ENCODE measurements at places on chromosomes 5 and 9. TPM values are rescaled to one million over a fixed set of nuclear protein-coding genes. Genes with fewer than 3 reads are reported as not detected.

DNA sequence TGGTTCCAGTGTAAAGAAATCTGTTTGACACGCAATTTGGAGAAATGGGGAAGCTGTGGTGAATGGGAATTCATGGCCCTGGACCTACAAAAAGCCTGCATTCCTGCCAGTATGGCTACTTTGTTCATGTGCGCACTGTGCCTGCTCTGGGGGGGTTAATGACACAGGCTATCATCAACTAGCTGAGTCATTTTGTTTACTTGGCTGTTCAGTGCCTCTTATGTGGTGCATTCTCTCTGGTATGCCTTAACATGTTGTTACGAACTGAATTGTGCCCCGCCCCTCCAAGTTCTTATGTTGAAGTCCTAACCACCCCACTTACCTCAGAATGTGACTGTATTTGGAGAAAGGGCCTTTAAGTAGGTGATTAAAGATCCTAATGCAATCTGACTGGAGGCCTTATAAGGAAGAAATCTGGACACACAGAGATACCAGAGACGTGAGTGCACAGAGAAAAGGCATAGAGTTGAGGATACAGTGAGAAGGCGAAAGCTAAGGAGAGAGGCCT lies 20.4 kb upstream of the UBAP1 start:
- DNase-seq, result peak; percentile 95

- no peak for DNase-seq
These were observed 190.9 kb downstream of the RFK start for GRCh38 chr9:76203373-76203772.

- DNase-seq, result no peak
These were observed 891.4 kb upstream of the C9orf72 start for GRCh38 chr9:28464481-28465216.

DNA sequence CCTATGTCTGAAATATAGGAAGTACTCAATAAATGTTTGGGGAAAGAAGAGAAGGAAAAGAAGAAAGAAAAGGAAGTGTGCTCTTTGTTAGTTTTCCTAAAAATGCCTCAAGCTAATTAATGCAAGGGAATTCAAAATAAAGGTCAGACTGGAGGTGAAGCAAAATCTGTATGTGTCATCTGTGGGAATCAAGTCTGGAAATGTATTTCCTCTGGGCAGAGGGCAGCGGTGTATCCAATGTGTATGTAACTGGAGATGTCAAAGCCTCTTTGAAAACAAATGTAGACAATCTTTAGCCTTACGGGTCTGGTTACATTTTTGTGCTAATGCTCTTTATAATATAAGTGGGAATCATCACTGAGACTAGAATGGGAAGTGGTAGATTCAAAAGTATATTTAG lies 471.4 kb downstream of the MAN2A1 start:
- no peak for DNase-seq

- no peak for DNase-seq
These were observed 283.5 kb upstream of the EFNA5 start for GRCh38 chr5:107954254-107954653.

DNA sequence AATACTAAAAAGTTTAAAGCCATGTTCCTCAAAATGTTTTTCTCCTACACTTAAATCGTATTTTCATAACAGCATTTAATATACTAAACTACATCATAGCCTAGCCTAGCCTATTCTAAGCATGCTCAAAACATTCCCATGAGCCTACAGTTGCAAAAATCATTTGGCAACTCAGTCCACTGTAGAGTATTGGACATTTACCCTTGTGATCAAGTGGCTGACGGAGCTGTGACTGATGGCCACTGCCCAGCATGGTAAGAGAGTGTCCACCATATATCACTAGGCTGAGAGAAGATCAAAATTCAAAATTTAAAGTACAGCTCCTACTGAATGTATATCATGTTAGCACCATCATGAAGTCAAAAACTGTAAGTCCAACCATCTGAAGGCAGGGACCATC lies 30.9 kb downstream of the SEMA5A start:
- no peak for DNase-seq

DNA sequence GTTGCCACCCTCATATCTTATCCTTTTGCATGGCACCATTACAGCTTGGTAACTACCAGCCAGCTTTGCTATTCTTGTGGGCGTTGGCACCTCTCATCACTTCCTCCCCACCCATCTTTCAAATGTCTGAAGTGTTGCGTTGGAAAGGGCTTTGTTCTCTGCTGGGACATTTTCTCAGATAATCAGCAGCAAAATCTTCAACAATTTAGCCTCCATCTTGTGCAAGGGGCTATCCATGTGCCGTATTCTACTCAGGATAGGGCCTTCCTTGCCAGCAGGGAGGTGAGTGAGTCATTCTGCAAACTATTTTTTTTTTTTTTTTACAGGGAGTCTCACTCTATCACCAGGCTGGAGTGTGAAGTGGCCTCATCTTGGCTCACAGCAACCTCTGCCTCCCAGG lies 62.1 kb upstream of the NUDT12 start:
- DNase-seq, result peak; percentile 19

GRCh38 chr5:50874306-50875001 lies 208.0 kb downstream of the PARP8 start:
- no peak for DNase-seq

GRCh38 chr9:7960320-7961050 lies 160.9 kb upstream of the DMAC1 start:
- DNase-seq, result no peak

DNA sequence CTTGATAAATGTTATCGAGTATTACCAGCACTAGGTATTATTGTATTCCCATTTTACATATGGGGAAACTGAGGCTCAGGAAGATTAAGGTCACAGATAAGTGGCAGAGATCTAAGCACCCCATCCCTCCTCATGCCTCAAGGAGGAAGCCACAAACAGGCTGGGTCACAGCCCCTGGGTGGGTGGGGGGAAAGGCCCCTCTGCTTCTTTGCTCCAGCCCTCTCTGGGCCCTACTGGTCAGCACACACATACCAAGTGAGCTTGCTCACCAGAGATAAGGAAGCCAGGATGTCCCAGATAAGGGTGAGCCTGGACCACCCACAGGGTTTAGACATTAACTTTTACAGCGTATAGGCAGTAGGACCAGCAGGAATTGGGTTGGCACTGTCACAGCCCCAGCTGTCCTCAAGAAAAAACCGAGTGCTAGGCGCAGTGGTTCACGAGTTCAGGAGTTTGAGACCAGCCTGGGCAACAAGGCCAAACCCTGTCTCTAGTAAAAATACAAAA lies 45.3 kb downstream of the STK10 start:
- no peak for DNase-seq

- no peak for DNase-seq
These were observed 219.1 kb downstream of the NDUFS4 start for GRCh38 chr5:53779541-53779981.

DNA sequence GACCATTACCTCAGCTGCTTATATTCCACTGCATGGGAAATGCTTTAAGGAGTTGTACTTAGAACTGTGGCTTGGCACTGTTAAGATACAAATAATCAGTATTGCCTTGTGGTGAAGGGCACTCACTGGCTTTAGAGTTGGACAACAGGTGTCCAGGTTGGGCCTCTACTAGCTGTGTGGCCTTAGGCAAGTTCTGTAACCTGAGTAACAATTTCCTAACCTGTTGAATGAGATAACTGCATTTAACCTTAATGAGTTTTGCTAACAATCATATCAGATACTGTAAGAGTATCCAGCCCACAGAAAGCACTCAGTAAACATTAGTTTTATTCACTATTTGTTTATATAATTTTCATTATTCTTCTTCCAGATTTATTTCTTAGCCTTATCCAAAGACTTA lies 17.2 kb upstream of the HK3 start:
- DNase-seq, result no peak

- no peak for DNase-seq
These were observed 147.1 kb downstream of the ERCC6L2 start for GRCh38 chr9:96022445-96023051.

GRCh38 chr5:123116058-123116457 lies 27.0 kb downstream of the PRDM6 start:
- no peak for DNase-seq

DNA sequence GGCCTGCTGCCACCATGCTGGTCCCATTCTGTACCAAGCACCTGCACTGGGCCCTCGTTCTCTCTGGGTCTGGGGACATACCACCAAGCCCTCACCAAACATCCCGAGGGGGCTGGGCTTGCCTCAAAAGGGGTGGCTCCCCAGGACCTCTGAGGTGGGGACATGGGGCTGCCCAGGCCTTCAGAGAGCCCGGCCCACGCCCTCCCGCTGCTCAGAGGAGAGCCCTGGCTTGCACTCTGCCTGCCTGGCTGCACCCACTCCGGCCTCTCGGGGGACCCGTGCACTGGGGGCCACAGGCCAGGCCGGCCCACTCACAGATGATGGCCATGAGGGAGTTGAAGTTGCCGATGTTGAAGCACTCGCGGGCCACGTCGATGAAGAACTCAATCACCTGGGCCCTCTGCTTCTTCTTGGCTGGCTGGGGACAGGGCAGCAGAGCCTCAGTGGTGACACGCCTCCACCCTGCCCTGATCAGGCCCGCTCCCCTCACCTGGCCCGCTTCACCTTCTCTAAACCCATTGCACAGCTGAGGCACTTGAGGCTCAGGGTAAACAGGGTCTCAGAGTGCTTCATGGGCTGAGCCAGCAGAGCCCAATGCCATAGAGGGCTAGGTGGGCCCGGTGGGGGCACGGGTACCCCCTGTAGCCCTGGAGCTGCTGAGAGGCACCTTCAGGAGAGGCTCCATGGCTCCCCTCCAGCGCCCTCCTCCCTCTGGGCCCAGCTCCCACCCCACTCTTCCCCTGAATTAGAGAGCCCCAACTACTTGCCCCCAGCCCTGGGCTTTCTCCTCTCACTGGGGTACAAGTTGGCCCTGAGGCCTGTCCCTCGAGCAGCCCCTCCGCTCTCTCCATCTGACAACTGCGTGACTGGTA lies 47.7 kb upstream of the RNF130 start:
- DNase-seq, result no peak

- DNase-seq, result no peak
These were observed 66.1 kb upstream of the STK32A start for GRCh38 chr5:147168578-147169327.

DNA sequence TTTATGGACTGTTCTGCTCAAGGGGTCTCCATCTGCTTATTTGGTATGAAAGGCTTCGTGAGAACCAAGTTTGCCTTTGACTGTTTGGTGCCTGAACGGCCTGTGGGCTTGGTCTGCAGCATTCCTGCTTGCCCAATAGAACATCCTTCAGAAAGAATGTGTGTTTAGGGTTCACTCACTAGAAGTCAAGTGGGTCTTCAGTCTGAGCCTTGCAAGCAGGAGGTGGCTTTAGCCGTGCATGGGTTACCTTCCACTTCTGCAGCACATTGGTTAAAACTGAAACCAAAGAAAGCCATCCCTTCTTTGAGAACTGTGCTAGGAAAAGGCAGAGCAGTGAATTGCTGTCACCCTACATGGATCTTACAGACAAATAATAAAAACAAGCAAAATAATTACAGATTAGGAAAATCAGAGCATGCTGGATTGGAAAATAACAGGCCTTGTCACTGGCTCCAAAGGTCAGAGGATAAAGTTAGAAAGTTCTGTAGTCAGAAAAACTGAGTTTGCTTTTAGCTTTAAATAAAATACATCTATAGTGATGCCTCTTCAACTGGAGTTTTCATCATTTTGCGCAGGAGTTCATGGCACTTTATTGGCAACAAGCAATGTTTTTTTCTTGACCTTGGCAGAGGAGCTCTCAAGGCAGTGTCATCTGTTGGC lies 16.6 kb downstream of the WWC1 start:
- no peak for DNase-seq

- no peak for DNase-seq
These were observed 110.7 kb downstream of the TLE1 start for GRCh38 chr9:81578606-81579005.

- DNase-seq, result no peak
These were observed 67.1 kb downstream of the ADAMTS2 start for GRCh38 chr5:179278119-179278518.

- DNase-seq, result no peak
These were observed 39.7 kb upstream of the POC5 start for GRCh38 chr5:75756981-75757380.

- no peak for DNase-seq
These were observed 6.4 kb upstream of the PLPP1 start for GRCh38 chr5:55541056-55541635.

DNA sequence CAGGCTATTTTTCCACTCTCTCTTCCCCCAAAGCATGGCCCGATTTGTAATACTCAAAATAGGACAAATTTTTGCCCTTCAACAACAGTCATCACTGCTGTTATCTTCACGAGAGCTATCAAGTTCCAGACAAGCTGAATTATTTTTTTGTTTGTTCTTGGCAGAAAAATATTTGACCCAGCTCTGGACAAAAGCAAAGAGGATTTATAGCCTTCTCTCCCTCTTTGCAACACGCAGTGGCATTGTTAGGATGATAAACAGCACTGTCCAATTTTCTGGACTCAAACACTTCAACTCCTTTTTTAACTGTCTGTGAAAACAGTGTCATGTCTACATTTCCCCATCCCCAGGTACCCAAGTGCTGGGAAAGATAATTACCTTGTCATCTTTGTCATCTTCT lies 160.3 kb downstream of the SLF1 start:
- no peak for DNase-seq

DNA sequence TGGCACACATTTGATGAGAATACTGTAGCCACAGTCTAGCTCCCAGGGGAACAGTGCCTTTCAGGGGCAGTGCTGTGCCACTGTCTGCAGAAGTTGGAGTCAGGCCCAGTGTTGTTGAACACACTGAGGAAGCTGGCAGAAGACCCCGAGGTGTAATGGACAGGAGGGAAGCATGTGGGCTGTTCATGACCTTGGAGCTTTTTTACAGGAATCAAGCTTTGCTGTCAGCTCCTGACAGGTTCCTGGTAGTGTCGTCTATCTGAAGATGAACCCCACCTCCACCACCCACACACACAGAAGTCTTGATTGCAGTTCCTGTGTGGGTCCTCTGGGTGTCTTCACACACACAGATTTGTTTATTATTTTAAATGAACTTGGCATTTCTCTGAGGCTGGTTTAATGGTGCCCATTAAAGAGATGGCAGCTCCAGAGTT lies 40.3 kb upstream of the TNFAIP8 start:
- DNase-seq, result peak; percentile 51

The DELE1 gene
- 78.5 TPM for total RNA-seq

The ADCY2 gene
- not detected for total RNA-seq

The CXCL14 gene
- total RNA-seq, result 0.26 TPM

The C9orf153 gene
- 0.40 TPM for total RNA-seq

The PRR16 gene
- total RNA-seq, result 1.1 TPM

The CATSPER3 gene
- total RNA-seq, result 0.40 TPM

The MYORG gene
- 0.79 TPM for total RNA-seq

The ISL1 gene
- total RNA-seq, result not detected

The AMBP gene
- total RNA-seq, result 1.1 TPM

The QRFP gene
- total RNA-seq, result not detected

The SFXN1 gene
- total RNA-seq, result 105 TPM

The PTPRD gene
- total RNA-seq, result 45.3 TPM

The SH3RF2 gene
- total RNA-seq, result 10.6 TPM

All from NCI-H460 (cell line).